ENCODE measurements at places on chromosomes 3 and 15. TPM values are rescaled to one million over a fixed set of nuclear protein-coding genes. Genes with fewer than 3 reads are reported as not detected.

GOLGA6A gene
- 0.89 TPM for total RNA-seq

RASGRP1 gene
- 4.5 TPM for total RNA-seq

ZNF860 gene
- 0.89 TPM for total RNA-seq

VGLL3 gene
- 53.1 TPM for total RNA-seq
